ENCODE measurements at places on chromosomes 11 and 22.

DNA sequence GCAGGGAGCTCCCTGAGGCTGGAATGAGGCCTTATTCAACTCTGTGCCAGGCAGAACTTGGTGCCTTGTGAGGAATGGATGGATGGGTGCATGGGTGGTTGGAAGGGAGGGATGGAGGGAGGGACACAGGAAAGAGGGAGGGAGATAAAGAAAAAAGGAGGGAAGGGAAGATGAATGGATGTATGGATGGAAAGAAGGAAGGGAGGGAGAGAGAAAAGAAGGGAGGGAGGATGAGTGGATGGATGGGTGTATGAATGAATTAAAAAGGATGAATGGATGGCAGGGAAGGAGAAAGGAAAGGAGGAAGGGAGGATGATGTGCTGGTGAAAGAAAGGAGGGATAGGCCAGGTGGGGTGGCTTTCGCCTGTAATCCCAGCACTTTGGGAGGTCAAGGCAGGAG is 34.6 kb downstream of the KCNC1 start:
- DNase-seq, result no peak

- DNase-seq, result no peak
Observed at GRCh38 chr11:76910620-76911414, 50.1 kb downstream of the ACER3 start.

GRCh38 chr11:64367931-64368672 is 9.1 kb downstream of the RPS6KA4 start:
- no peak for DNase-seq

GRCh38 chr11:117644403-117645155 is 152.4 kb downstream of the DSCAML1 start:
- DNase-seq, result no peak

- DNase-seq, result no peak
Observed at GRCh38 chr11:3161309-3161708, 3.8 kb downstream of the OSBPL5 start.

GRCh38 chr22:45470871-45471270 is 31.8 kb upstream of the FBLN1 start:
- DNase-seq, result no peak

DNA sequence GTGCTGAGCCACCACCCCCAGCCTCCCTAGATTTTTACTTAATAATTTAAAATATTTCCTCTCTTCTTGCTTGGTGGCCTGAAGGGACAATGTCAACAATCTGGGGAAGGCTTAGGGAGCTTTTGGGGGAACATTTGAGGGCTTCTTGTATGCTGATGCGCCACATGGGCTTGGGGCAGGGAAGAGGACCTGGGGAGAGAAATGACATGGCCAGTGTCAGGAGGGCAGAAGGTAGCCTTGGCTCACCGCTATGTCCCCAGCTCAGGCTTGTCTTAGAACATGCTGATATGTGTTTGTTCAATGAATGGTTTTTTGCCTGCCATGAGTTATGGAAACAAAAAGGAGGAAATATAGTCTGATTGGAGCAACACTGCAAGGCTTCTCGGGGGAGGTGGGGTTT is 51.6 kb downstream of the ST14 start:
- no peak for DNase-seq

DNA sequence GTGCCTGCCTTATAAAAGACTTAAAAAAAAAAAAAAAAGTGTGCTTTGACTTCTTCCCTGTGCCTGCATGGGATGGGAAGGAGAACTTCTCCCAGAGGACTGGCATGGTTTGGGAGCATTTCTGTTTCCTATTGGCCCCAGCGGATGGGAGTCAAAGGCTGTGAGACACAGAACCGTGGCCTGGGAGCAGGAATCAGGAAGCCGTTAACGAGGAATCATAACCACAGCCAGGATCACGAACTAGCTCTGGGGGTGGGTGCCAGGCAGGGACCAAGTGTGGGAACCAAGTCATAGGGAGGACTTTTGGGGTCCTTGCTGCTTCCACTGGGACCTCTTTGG is 526 bp downstream of the C1QTNF6 start:
- no peak for DNase-seq

DNA sequence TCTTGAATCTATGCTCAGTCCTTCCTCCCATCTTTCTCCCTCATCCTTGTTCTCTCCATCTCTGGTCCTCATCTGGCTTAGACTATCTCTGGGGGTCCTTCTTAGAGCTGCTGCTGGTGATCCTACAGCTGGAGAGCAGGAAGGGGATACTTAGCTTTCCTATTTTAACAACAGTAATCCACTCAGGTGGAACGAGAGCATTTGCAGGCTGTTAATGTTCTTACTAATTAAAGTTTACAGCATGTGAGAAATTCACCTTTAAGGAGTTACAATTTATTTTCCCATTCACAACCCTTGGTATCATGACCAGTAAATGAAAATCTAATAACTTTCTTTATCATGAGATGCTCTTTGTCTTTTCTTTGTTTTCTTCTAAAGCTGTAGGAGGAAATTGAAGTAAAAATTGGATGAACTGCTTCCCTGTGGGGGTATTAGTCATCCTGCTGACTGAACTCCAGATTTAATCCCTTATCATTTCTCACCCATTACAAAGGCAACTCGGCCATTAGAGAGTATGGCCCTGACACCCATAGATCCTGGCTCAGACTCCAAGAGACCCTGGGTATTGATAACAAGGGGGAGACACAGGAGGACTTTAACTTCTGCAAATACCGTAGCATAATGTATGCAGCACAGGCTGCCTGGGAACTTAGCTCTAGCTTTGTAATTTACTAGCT is 37.6 kb upstream of the MTNR1B start:
- no peak for DNase-seq

- no peak for DNase-seq
Observed at GRCh38 chr11:10029386-10030121, 264.5 kb downstream of the SBF2 start.

GRCh38 chr11:124748481-124749343 is 3.3 kb downstream of the VSIG2 start:
- DNase-seq, result no peak

GRCh38 chr11:57100638-57101331 is 81.0 kb upstream of the LRRC55 start:
- DNase-seq, result no peak

DNA sequence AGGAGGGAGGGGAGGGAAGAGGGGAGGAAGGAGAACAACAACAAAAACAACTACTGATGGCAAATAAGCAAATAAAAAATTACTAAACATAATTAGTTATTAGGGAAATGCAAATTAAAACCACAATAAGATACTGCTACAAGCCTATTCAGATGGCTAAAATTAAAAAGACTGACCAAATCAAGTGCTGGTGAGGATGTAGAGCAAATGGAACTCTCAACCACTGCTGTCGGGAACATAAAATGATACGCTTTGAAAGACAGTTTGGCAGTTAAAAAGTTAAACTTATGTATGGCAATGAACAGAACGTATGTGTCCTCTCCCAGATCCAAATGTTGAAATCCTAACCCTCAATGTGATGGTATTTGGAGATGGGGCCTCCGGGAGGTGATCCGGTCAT is 85.7 kb downstream of the PHF21B start:
- no peak for DNase-seq

DNA sequence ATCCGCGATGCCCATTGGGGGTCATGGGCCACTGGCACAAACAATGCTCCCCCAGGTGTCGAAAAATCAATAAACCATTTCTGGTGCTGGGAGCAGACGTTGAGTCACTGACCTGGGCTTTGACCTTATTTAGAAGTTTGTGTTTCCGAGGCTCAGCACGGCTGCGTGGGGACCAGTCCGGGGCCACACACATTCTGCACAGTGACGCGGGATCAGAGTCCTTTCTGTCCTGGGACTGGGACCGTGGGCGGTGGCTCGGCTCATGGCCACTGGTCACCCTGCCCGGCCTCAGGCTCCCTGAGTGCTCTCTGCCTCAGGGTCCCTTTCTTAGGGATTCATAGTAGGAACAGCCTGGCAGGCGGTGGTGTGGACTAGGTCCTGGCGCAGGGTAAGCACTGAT is 1266.0 kb downstream of the BRD1 start:
- DNase-seq, result no peak

GRCh38 chr22:30187529-30188407 is 58.8 kb downstream of the LIF start:
- DNase-seq, result no peak

GRCh38 chr11:60168306-60168705 is 14.6 kb downstream of the MS4A6A start:
- DNase-seq, result peak; percentile 51

- peak; percentile 15 for DNase-seq
Observed at GRCh38 chr22:44496844-44497217, 1.2 kb downstream of the RTL6 start.

GRCh38 chr22:40441761-40442390 is 71.5 kb downstream of the SGSM3 start:
- no peak for DNase-seq

DNA sequence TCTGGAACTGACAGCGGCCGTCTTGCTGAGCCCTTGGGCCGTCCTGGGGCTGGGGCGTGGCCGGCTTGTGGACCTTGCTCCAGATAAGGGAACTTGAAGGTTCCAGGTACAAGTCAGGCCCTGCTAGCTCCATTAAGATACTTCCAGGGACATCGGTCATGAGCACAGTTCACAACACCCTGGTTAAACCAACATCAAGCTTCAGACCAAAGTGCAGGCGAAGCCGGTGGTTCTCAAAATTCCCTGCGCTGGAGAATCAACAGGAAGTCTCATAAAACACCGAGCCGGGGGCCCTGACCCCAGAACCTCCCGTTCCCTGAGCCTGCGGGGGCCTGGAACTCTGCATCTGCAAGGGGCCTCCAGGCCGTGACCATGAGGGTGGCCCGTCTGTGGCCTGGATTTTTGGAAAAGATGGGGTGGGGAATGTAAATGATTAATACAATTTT is 1043.8 kb downstream of the BRD1 start:
- peak; percentile 69 for DNase-seq

DNA sequence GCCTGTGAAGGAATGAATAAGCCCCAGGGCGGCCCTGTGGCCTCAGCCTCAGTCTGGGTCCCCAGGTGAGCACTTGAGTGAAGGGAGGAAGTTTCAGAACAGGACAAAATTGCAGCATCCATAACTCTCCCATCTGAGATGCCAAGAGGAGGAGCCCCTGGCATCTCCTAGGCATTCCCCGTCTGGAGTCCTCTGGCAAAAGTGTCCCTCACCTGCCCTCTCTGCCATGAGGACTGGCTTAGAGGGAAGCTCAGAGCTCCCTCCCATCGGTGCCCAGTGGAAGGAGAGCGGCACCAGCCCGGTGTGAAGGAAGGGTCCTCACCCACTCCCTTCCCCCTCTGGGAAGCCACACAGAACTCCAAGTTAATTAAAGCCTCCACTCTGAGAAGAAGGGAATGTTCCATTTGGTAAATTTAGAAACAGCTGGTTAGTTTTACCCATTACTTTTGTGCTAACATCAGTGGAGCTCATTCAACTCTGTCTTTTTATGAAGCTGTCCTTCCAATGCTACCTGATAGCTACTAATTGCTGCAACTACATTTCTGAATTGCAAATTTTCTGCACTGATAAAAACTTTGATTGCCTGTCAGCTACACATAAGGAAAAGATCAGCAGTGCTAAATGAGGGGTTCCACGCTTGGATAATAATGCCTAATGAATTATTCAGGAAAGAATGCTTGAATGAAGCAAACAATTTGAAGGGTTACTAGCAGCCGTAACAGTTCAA is 123.3 kb upstream of the RCN1 start:
- no peak for DNase-seq

DNA sequence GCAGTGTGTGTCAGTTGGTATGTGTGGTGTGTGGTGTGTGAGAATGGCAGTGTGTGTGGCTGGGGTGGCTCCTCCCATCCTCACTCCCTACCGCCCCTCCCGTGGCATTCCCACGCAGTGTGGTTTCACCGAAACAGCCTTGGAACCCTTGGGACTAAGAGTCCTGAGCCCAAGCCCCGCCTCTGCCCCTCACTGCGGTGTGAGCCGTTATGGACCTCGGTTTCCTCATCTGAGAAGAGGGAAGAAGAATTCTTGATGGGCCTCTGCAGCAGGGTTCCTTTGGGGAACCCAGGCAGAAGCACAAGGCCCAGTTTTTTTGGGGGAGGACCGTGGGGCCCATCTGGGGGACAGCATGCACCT is 7.2 kb downstream of the UPK3A start:
- DNase-seq, result no peak

- peak; percentile 28 for DNase-seq
Observed at GRCh38 chr22:17198170-17199002, 20.8 kb downstream of the ADA2 start.

DNA sequence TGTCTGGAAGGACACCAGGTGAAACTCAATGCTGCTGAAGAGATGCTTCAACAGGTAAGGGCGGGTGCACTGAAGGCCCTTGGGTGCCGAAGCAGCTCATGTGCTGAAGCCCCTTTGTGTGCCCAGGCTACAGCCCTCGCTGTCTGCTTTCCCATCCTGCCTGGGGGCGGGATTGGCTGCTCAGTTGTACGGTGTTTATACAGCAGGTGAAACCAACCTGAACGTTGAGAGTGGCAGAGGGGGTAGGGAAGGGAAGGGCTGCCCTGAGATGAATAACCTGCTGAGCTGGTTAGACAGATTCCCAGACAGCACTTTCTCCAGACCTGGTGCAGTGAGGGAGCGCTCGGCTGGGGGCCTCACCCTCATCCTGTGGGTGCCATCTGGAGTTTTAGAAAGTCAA is 75.7 kb downstream of the CYB5R2 start:
- DNase-seq, result peak; percentile 90

DNA sequence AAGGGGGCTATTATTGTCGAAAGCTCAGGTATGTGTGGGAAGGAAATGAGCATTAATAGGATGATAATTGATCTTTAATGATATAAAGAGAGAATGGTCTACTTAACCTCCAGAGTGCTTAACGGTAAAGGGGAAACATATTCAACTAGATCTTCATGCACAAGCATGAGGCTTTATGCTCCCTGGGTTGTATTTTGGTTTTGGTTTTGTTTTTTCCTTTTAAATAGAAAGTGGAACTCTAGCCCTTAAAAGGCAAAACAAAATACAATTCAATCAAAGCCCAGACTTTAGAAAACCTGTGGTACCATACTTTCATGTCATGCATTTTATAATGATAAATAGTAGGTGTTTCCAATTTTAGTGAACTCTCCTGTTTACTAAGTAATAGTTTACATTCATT is 622.7 kb downstream of the METTL15 start:
- DNase-seq, result no peak

- DNase-seq, result no peak
Observed at GRCh38 chr11:45606514-45607281, 58.7 kb downstream of the CHST1 start.

Data from small intestine (tissue), 16 donors.